ENCODE measurements at places on chromosomes 12 and 14. TPM values are rescaled to one million over a fixed set of nuclear protein-coding genes. Genes with fewer than 3 reads are reported as not detected.

GRCh38 chr14:42535397-42535796 is 928.7 kb downstream of the LRFN5 start:
- no peak overlapping the region for H3K4me3 ChIP-seq
- H3K27me3 ChIP-seq: no peaks in the 10 kb centered on the region
- H3K36me3 ChIP-seq: no peaks in the 10 kb centered on the region
- no peak for DNase-seq
- no peaks in the 10 kb centered on the region for H3K4me1 ChIP-seq
- no peak overlapping the region for H3K27ac ChIP-seq

- peaks cover 23% of the 10 kb centered on the region for H3K4me1 ChIP-seq
- H3K36me3 ChIP-seq: no peaks in the 10 kb centered on the region
- H3K4me3 ChIP-seq: peak overlapping the region; percentile 35
- DNase-seq: no peak
- H3K27me3 ChIP-seq: no peaks in the 10 kb centered on the region
- H3K27ac ChIP-seq: peak overlapping the region; percentile 7
These were observed 29.9 kb downstream of the RCOR1 start for GRCh38 chr14:102622262-102622885.

DNA sequence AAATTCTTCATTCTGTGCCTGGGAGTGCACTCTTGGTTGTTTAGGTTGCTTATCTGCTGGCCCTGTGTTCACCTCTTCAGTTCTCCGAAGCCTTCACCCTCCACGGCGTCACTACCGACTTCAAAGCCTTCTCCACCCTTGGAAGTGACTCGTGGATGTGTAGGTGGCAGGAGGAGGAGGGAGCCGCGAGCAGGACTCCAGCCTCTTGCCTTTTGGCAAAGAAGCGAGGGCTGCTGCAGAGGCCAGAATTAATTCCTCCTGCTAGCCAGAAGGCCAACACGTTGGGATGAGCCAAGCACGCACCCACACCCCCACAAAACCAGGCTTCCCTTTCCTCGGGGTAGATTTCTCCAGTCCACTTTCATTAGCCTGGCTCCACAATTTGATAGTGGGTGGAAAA is 86.5 kb downstream of the TBX5 start:
- no peaks in the 10 kb centered on the region for H3K36me3 ChIP-seq
- DNase-seq: no peak
- no peak overlapping the region for H3K27ac ChIP-seq
- H3K4me1 ChIP-seq: no peaks in the 10 kb centered on the region

- H3K4me1 ChIP-seq: no peaks in the 10 kb centered on the region
- H3K27me3 ChIP-seq: peaks cover 15% of the 10 kb centered on the region
- no peaks in the 10 kb centered on the region for H3K36me3 ChIP-seq
These were observed 14.6 kb downstream of the PAX9 start for GRCh38 chr14:36676236-36676635.

DNA sequence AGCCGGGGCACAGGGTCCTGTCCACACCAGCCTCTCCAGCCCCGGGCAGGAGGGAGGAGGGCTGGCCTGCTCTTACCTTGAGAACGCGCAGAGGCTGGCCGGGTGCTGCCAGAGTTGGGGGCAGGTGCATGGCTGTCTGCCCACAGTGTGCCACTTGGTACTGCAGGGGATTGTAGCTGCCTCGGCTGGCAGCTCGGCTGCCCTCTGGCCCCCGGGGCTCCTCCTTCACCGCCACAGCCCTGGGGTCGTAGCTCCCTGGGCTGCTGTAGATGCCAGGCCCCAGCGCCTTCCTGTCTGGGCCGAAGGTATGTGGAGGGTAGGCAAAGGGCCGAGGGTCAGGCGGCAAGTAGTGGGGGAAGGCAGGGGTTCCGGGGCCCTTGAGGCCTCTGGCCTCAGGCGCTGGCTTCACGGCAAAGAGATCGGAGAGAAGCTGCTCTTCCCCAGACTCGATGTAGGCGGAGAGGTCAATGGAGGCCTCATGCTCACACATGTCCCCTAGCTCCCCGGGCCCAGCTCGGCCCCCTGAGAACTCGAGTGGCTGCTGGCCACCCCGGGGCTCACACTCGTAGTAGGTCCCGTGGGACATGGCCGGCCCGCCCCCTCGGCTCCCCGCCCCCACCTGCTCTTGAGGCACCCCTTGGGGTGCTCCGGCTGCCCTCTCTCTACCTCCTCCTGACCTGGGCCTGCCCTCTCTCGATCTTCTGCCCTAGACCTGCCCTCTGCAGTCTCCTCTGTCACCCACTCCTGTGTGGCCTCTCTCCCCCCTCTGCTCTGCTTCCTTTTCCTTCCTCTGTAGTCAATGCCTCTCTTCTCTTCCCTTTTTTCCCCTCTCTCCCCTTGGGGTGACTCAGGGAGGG is at the start of gene CEBPE:
Gene CEBPE, minus strand, starts transcription at position 750 of the 857 bp plus-strand sequence. Its CDS starts 164 bp downstream, at position 586.
- H3K27ac ChIP-seq: no peak within 1 kb of the TSS
- H3K27me3 ChIP-seq: peaks cover 10% of the 10 kb centered on the region
- DNase-seq: peak; percentile 31
- no peak within 1 kb of the TSS for H3K4me3 ChIP-seq
- H3K36me3 ChIP-seq: no peaks in the 10 kb centered on the region

GRCh38 chr12:125824276-125824675 is 759.0 kb downstream of the AACS start:
- no peak overlapping the region for H3K4me3 ChIP-seq
- no peak for DNase-seq
- H3K36me3 ChIP-seq: peaks cover 5% of the 10 kb centered on the region
- H3K27me3 ChIP-seq: no peaks in the 10 kb centered on the region
- no peaks in the 10 kb centered on the region for H3K4me1 ChIP-seq

GRCh38 chr14:37571391-37571790 is 23.7 kb downstream of the FOXA1 start:
- no peaks in the 10 kb centered on the region for H3K27me3 ChIP-seq
- no peak overlapping the region for H3K4me3 ChIP-seq
- no peak for DNase-seq
- no peak overlapping the region for H3K27ac ChIP-seq

- no peaks in the 10 kb centered on the region for H3K36me3 ChIP-seq
- no peak for DNase-seq
- no peak overlapping the region for H3K27ac ChIP-seq
These were observed 80.6 kb downstream of the BTG1 start for GRCh38 chr12:92065018-92065499.

DNA sequence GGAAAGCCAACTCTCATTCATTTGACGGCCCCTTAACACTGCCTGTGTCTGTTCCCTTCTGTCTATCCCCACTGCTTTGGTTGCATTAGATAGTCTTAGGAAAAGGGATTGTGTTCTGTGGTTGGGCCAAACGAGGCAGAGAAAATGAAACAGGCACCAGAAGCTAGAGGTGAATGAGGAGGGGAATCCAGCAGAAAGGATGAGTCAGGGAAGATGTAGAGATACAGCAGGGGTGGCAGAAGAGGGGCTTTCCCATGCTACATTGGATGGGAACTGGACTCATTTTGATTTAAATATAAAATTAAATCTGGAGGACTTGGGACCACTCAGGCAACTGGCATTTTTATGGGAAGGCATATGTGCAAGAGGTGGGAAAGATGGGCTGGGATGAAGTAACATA is 43.3 kb downstream of the OTOGL start:
- H3K4me1 ChIP-seq: peaks cover 5% of the 10 kb centered on the region
- no peak overlapping the region for H3K27ac ChIP-seq
- peak overlapping the region; percentile 6 for H3K4me3 ChIP-seq
- no peaks in the 10 kb centered on the region for H3K36me3 ChIP-seq

GRCh38 chr12:6822426-6823135 is 960 bp downstream of the GPR162 start:
- no peaks in the 10 kb centered on the region for H3K36me3 ChIP-seq
- peaks cover 52% of the 10 kb centered on the region for H3K27me3 ChIP-seq
- no peak overlapping the region for H3K27ac ChIP-seq
- H3K4me3 ChIP-seq: no peak overlapping the region

GRCh38 chr14:33812601-33813000 is 138.3 kb downstream of the EGLN3 start:
- H3K4me1 ChIP-seq: no peaks in the 10 kb centered on the region
- H3K4me3 ChIP-seq: no peak overlapping the region
- no peak overlapping the region for H3K27ac ChIP-seq
- H3K27me3 ChIP-seq: peaks cover 19% of the 10 kb centered on the region

DNA sequence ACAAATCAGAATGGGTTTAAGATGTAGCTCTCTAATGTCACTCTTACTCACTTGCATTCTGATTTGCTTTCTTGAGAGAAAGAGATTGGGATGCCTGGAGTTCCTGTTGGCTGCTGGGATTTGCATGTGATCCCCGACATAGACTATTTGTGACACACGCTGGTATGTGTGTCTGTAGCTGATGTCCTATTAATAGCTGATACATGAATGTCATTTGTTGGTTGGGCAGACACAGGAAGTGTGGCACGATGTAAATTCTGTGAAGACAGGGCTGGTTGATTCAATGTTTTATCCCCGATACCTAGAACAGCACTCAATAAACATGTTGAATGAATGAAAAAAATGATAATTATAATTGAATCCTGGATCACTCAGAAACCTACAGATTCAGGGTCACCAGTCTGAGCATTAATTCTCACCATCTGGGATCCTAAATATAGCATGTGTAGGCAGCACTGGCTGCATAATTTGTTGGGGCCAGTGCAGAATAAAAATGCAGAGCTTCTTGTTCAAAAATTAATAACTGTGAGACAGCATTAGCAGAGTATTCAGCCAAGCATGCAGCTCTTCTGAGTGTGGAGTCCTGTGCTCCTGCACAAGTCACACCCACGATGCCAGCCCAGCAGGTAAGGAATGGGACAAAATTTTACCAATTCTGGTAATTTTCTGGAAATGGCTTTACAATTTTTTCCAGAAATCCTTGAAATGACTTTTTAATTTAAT is 35.5 kb upstream of the SOCS2 start:
- H3K4me1 ChIP-seq: peaks cover 21% of the 10 kb centered on the region
- no peaks in the 10 kb centered on the region for H3K36me3 ChIP-seq
- H3K27ac ChIP-seq: no peak overlapping the region

- no peaks in the 10 kb centered on the region for H3K36me3 ChIP-seq
- no peak overlapping the region for H3K4me3 ChIP-seq
- no peak for DNase-seq
- no peak overlapping the region for H3K27ac ChIP-seq
- H3K4me1 ChIP-seq: peaks cover 17% of the 10 kb centered on the region
These were observed 63.6 kb downstream of the DAAM1 start for GRCh38 chr14:59251811-59252771.

DNA sequence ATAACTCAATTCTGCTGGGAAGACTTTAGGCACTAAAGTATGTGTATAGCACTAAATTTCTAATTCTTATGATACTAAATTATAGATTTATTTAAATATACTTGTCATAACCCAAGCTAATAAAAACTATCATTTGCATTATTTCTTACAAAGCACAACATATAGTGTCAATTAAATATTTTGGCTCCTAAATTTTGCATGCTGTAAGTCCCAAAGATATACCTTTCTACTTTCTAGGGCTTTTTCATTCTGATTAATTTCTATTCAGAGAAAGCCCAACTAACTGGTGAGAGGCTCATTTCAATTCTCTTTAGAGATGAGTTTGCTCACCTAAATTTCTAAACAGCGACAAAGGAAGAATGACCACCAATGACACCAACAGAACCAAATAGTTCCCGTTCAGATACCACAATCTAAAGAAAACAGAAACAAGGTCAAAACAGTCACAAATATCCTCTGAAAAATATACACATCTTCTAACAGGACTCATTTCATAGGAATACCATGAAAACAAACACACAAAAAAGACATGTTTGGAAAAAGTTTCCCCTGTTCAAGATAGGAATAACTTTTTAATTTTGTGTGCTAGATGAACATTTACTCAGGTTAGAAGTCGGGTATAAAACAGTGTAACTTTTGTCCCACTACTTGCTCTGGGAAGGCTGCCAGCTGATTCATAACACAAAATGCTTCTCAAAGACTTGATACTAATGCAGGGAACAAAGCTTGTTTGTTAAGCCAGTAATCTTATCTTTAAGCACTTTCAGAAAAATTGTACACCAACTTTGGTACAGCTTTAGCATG is 7.6 kb downstream of the SLC38A2 start:
- peak overlapping the region; percentile 8 for H3K4me3 ChIP-seq
- peaks cover 62% of the 10 kb centered on the region for H3K4me1 ChIP-seq
- no peak overlapping the region for H3K27ac ChIP-seq
- peaks cover 76% of the 10 kb centered on the region for H3K36me3 ChIP-seq
- H3K27me3 ChIP-seq: no peaks in the 10 kb centered on the region

DNA sequence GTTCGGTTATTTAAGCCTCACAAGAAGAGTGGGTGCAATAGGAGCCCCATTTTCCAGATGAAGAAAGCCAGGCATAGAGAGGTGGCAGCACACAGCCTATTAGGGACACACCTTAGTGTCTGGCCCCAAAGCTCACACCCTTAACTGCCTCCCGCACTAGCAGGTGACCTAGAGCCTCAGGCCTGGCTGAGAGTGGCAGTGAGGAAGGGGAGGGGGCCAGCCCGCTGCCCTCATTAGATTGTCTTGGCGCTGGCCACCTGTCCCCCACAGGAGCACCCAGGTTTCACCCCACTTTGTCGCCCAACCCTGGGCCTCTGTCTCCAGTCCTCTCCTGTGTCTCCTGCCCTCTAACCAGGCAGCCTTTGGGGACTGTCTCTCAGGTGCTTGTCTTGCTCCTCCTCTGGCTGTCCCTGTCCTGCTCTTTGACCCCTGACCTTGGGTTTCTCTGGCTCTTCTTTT is 18.5 kb upstream of the PGF start:
- H3K4me1 ChIP-seq: no peaks in the 10 kb centered on the region
- no peaks in the 10 kb centered on the region for H3K36me3 ChIP-seq
- no peak overlapping the region for H3K27ac ChIP-seq
- DNase-seq: no peak

GRCh38 chr14:102252834-102253801 is 51.8 kb downstream of the MOK start:
- H3K4me3 ChIP-seq: no peak overlapping the region
- DNase-seq: no peak
- H3K27me3 ChIP-seq: peaks cover 4% of the 10 kb centered on the region
- H3K27ac ChIP-seq: no peak overlapping the region

DNA sequence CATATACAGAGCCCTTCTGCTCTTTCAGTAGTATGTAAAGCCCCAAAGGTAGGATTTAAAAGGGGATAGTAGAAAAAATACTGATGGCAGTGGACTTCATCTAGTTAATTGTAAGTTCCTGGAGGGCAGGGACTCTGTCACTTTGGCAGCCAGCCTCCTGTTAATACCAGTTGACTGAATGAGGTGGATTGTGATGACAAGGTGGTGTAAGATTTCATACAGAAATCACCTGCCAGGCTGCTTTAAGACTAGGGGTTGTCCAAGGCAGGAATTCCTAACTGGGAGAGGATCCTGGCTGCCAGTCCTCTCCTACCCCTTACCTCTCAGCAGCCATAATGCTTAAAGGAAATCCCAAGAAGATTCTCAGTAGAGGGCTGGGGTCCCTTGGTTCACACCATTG is 7.3 kb downstream of the DYRK2 start:
- peaks cover 29% of the 10 kb centered on the region for H3K36me3 ChIP-seq
- no peak overlapping the region for H3K4me3 ChIP-seq
- peaks cover 58% of the 10 kb centered on the region for H3K4me1 ChIP-seq
- no peaks in the 10 kb centered on the region for H3K27me3 ChIP-seq
- no peak for DNase-seq
- H3K27ac ChIP-seq: peak overlapping the region; percentile 6

- no peak for DNase-seq
- H3K36me3 ChIP-seq: no peaks in the 10 kb centered on the region
- H3K4me1 ChIP-seq: peaks cover 17% of the 10 kb centered on the region
- H3K27me3 ChIP-seq: peaks cover 18% of the 10 kb centered on the region
These were observed 177.1 kb upstream of the PARP11 start for GRCh38 chr12:4050340-4050739.

Gene AJUBA
- total RNA-seq: 2.1 TPM

Gene NRXN3
- not detected for total RNA-seq

Gene ERBB3
- total RNA-seq: not detected

Gene NANOG
- not detected for total RNA-seq

Gene CLEC4A
- total RNA-seq: 3.7 TPM

Gene HCAR2
- not detected for total RNA-seq
